SW480 (cell line): ENCODE measurements at places on chromosomes 13 and 19.
A peak's percentile ranks its signal among the peaks of the same experiment; 100 is the strongest.

DNA sequence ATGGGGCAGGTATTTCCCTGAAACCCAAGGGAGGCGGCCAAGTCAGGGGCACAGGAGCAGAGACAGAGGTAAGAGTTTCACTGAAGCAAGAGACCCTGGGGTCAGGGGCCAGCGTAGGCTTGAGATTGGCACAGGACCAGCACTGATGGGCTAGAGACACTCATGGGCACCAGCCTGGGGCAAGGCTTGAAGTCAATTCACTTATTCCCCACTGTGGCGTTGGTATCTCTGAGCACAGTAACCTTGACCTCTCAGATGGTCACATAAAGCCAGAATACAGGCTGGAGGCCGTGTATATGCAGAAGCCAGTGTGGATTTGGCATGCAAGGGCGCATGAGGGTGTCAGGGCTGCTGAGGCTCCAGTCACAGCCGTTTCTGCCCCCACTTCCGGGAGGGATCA lies 173.5 kb upstream of the GPR12 start:
- DNase-seq: no peak

DNA sequence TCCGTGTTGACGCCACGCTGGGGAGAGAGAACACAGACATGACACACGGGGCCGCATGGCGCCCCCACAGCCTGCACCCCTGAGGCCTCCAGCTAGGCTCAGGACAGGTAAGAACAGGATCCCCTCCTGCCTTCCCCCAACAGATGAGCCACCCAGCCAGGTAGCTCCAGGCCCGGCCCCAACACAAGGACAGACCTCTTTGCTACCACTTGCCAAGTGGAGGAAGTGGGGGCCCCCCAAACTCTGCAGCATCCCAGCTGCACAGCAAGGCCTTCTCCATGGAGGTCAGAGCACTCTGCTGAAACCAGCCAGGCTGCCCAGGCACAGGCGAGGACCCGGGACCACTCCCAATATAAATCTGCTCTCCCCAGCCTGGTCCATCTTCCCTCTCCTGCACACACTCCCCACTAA lies 31.5 kb downstream of the PEPD start:
- no peak for DNase-seq

GRCh38 chr13:45830121-45830520 lies 21.4 kb downstream of the SIAH3 start:
- no peak for DNase-seq

- DNase-seq: peak; percentile 99
Observed at GRCh38 chr13:19863323-19864023, at the start of gene ZMYM5. TSS of gene ZMYM5 (minus strand) at chr13:19863649. CDS start at chr13:19852180, 11,469 bp downstream.

GRCh38 chr13:30972888-30973377 lies 40.5 kb downstream of the TEX26 start:
- DNase-seq: no peak

DNA sequence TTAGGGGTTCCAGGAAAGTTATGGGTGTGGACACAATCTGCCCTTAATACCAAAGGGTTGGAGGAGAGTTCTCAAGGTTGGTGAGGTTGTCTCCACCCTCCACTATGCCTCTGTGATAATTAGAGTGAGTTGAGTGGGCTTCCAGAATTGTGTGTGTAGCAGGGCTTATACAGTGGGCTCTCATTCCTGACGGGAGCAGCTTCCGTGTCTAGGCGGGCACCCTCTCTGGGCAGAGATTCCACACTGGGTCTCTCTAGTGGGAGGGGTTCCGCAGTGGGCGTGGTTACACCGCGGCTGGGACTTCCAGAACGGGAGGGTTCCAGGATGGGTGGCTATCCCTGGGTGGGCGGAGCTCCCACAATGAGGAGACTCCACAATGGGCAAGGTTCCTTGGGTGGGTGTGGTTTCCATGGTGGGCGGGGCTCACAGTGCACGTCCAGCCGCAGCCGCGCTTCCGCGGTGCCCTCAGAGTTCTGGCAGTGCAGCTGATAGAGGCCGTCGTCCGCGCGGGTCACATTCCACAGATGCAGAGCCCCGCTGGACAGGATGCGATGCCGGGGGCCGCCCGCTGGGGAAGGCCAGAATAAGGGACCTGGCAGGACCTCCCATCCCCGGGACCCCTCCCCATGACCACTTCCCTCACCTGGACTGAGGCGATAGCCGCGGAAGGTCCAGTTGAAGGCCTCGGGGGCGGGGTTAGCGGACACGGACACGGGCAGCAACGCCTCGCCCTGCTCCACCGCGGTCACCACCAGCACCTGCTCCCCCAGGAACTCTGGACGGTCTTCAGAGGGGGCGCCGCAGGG lies 8.4 kb downstream of the NPHS1 start:
- peak; percentile 85 for DNase-seq

DNA sequence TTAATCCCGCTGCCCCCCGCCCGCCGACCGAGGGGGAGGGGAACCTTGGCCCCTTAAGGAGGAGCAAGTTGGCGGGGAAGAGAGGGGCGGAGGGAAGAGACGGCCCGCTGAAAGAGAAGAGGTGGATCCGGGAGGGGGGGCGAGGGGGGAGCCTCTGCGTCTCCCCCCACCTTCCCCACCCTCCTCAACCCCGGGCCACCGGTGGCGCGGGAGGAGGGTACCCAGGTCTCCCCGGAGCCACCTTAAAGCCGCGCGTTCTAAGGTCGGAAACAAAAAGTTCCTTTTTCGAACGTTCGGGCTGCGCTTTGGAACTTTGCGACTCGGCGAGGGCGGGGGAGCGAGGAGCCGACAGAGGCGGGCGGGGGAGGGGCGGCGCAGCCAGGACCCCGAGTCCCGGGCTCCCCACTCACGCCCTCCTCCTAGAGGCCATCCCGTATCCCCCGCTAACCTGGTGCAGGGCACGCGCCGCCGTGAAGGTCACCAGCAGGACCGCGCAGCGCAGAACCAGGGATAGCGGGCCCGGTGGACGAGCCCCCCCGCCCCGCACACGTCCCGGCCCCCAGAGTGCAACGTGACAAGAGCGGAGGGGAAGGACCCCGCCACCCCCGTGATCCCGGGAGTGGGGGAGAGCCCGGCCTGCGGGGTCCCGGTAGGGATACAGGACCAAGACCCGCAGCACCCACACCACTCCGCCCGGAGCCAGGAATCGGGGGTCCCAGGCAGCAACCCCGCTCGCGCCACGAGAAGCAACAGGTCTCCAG lies 659 bp downstream of the ERF start:
- peak; percentile 73 for DNase-seq

GRCh38 chr13:75857291-75857690 lies 221.2 kb downstream of the LMO7 start:
- no peak for DNase-seq

DNA sequence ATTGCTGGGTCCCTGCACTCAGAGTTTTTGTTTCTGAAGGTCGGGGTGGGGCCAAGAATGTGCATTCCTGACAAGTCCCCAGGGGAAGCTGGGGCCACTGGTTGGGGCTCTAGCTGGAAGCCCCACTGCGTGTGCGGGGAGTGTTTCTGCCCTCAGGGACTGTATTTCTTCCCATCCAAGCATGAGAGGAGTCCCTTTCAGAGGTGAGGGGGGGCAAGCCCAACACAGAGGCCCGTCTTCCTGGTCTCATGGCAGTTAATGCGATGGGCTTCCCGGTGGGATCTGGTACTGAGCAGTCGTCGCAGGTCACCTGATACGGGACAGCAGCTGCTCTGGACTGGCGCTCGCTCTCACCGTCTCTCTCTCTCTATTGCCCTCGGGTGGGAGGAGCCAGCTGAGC lies 50.4 kb downstream of the GPR12 start:
- no peak for DNase-seq

GRCh38 chr19:16197188-16197621 lies 506 bp upstream of the AP1M1 start:
- no peak for DNase-seq

DNA sequence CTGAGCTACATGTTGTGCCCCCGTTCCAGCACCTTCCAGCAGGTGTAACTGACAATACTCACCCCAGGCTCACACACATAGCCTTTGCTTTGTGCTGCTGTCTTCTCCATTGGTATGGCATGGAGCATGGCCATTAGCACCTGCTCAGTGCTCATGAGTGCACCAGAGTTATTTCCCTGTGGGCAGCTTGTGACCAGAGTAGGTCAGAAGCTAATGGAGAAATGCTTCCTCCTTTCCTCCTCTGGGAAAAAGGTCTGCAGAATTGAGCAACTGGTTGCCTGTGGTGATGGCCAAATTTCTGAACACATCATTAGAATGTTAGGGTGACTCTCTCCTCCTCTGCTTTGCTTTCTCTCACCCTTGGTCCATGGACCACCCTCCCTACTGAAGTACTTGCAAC lies 344.5 kb upstream of the TMTC4 start:
- no peak for DNase-seq

DNA sequence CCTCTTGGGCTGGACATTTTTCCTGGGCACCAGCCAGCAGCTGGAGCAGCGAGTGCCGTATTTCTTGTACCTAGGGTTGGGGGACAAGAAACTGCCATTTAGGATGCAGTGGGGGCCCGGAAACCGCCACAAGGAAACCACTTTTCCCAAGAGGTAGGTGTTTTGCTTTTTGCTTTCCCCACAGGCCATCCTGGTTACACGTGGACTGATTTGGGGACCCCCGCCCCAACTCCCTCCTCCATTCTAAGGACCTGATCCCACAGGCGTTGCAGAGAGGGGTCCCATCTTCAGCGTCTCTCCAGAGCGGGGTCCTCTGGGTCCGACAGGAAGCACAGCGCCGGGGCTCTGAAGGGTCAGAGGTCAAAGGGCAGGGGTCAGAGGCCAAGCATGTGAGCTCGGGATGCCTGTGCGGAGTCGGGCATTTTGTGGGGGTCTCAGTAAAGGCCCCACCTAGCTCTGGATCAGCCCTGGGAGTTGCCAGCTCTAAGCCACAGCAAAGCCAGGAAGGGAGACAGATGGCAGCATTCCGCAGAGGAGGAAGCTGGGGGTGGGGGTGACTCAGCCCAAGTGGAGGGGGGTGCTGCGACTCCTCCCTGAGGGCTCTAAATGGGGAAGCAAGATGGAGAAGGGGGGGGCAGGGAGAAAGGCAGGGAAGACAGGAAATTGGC lies 4.3 kb downstream of the ZGLP1 start:
- DNase-seq: no peak

GRCh38 chr13:49503951-49504350 lies 8.2 kb downstream of the PHF11 start:
- DNase-seq: no peak

GRCh38 chr13:22126433-22127021 lies 455.7 kb downstream of the FGF9 start:
- no peak for DNase-seq

GRCh38 chr19:14528419-14529253 lies 758 bp upstream of the TECR start:
- no peak for DNase-seq

GRCh38 chr13:51625555-51626345 lies 41.5 kb downstream of the WDFY2 start:
- no peak for DNase-seq

GRCh38 chr19:2820112-2820702 lies 539 bp downstream of the ZNF554 start:
- DNase-seq: no peak

GRCh38 chr19:38741670-38742069 lies 2.6 kb downstream of the CAPN12 start:
- DNase-seq: no peak

DNA sequence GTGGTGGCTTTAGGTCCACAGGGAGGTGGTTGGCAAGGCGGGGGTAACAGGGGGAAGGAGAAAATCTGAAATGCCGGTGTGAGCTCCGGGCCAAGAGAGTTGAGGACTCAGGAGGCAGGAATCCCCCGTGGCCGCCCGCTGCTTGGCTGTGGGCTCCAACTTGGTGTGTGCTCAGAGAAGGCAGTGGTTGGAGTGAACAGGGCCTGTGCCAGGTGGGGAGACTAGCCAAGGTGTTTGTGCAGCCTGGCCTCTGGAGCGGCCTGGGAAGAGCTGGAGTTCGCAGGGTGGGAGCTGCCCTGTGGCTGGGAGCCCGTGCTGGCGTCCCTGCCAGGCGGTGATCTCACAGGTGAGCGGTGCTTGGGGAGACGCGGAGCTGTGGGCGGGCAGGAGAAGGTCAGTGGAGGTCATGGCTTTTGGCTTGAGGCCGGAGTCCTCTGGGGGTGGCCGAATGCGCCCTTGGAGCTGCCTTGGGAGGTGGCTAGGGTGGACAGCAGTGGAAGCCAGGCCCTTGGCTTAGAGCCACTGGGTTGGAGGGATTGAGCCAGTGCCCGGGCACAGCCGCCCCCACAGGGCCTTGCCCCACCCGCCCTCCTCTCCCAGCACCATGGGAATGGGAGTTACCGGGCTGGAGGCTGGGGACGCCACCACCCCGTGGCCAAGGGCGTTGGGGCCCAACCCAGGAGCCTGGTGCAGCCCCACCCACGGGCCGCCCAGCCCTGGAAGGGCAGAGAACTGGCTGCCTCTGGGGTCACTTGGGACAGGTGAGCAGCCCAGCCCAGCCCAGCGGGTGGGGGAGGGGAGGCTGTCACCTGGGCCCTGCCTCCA lies 7.1 kb upstream of the CIRBP start:
- peak; percentile 77 for DNase-seq

- peak; percentile 69 for DNase-seq
Observed at GRCh38 chr13:111429064-111429558, 108.7 kb downstream of the TEX29 start.

DNA sequence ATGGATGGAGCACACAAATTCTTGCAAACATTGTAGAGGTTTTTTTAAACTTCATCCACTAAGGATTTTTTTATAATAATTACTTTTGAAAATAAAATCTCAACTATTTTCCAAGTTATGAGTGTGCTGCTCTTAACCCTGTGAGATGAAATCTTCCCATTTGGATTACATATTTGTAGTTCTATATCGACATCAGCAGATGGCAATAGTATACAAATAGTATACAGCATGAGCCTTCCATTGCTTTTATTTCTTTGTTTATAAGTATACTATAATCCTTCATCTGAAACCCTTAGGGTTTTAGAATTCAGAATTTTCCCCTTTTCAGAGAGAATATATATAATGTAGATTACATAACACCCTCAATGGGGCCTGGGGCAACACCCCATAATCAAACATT lies 70.5 kb downstream of the GJA3 start:
- DNase-seq: peak; percentile 32

DNA sequence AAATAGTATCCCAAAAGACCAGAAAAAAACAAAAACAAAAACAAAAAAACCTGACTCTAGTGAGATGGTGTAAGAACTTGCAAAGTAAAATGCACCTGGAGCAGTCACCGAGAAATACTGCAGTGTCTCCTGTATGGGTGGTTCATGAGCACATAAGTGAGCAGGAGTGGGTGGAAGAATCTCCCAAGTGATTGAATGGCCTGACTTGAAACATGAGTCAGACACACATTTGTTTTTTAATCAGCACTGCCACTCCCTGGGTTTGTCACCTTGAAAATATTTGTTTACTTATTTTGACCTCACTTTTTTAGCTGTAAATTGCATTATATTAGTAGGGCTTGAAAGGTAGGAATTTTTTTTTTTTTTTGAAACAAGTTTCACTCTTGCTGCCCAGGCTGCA lies 2.0 kb downstream of the ZNF431 start:
- DNase-seq: peak; percentile 19

DNA sequence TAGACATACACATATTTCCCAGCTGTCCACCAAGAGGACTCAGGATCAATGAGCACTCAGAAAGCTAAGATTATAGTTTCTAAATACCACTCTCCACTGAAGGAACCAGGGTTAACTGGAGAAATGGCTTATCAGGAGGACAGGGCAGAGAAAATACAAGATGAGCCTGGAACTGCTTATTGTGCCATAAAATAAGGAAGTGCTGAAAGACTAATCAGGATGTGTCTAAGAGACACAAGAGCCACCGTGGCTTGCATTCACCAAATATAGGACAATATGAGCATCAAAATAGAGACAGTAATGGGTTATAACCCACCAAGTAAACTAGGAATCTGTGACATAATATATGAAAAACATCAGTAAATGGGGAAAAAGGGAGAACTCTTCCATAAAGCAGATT lies 32.8 kb downstream of the KLF12 start:
- no peak for DNase-seq

GRCh38 chr19:47056411-47056810 lies 8.0 kb upstream of the TMEM160 start:
- no peak for DNase-seq
